ENCODE measurements at places on chromosomes 12 and 14.

DNA sequence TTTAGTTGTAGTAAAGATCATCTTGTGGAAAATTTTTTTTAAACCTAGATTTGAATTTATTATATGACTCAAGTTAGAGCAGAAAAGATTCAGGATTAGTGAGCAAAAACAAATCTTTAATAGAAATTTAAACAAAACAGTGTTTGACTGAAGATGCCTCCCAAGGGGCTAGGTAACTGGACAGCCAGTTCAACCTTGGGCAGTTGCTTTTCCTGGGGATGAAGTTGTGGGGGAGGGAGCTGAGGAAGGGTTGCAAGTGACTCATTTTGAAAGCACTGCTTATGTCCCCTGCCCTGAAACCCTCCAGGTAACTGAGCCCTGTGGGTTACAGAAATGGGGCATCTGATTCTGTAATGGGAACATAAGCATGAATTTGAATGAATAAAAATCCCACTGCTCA lies 13.1 kb downstream of the CFAP54 start:
- DNase-seq, result no peak

- DNase-seq, result no peak
These were observed 65.7 kb downstream of the MOK start for GRCh38 chr14:102239231-102239630.

DNA sequence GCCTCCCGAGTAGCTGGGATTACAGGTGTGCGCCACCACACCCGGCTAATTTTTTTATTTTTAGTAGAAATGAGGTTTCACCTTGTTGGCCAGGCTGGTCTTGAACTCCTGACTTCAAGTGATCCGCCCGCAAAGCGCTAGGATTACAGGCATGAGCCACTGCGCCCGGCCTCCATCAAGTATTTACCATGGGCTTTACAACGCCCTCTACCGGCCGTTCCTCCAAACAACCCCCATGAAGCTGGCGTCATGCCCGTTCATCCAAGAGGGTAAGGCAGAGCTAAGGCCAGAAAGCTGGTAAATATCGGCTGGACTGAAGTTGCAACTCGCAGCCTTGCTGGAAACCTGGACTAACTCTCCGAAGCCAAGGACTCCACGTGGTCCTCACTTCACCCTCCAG lies 41.6 kb downstream of the RNF34 start:
- DNase-seq, result no peak

DNA sequence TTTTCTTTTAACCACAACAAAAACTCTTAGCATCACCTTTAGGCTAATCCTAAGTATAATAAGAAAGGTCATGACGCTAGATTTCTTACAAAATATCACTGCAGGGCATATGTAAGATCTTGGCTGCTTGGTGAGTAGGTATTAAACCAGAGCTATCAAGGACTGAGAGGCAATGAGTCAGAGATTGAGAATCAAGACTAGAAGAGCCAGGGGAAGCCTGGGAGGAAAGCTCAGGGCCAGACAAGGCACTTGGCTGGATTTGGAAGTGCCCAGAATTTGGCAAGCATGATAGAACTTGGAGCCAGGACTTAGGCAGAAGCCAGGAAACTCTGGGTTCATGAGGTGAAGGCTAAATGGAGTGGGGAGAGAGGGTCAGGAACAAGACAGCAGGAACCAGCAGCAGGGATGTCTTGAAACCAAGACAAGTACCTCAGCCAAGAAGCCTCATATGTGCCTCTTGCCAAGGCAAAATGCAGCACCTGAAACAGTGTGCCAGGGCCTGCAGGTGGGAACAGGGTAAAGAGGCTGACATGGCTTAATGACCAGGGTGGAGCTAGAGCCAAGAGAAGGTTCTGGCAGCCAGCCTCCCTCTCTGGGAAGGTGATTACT lies 49.9 kb downstream of the PTHLH start:
- DNase-seq, result no peak

DNA sequence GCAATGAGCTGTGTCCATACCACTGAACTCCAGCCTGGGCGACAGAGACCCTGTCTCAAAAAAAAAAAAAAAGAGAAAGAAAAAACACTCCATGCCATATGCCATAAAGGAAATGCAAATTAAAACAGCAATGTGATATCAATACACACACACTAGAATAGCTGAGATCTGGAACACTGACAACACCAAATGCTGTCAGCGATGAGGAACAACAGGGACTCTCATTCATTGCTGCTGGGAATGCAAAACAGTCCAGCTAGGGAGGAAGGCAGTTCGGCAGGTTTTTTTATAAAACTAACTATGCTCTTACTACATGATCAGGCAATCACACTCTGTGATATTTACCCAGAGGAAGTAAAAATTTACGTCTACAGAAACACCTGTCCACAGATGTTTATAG lies 3.4 kb upstream of the ABCB9 start:
- DNase-seq, result no peak

DNA sequence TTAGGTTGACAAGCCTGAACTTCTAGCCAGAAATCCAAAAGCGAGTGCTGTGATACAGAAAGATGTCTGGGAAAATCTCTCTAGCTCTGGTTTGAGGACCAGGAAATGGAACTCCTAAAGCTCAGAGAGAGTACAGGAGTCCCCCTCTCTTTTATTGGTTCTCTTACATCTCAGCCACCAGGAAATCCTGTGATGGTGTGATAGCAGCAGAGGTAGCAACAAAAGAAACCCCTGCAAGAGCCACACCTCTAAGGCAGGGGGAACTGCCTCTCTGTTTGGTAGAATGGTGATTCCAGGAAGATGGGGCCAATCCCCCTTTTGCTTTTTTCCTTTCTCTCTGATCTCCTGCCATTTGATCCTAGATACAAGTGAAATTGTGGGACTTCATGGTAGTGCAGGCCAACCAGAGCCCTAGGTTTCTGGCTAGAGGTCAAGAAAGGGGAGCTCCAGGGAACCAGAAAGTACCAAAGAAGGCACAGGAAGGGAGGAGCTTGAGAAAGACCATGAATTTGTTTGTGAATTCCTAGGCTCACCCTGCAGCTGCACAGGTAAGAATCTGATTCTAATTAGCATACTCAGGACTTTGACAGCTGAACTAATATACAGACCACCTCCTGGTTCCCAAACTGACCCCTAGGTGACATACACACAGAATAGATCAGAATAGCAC lies 88.5 kb downstream of the PAPLN start:
- DNase-seq, result no peak

- DNase-seq, result no peak
These were observed 68.7 kb downstream of the EID3 start for GRCh38 chr12:104372061-104372720.

- no peak for DNase-seq
These were observed 7.1 kb downstream of the POP5 start for GRCh38 chr12:120574106-120574505.

- DNase-seq, result no peak
These were observed 141.5 kb downstream of the CAND1 start for GRCh38 chr12:67410667-67411067.

- peak; percentile 55 for DNase-seq
These were observed at the start of gene SETD3 for GRCh38 chr14:99479906-99480869. Gene SETD3, minus strand, starts transcription at chr14:99480859. Its CDS starts 15,054 bp downstream, at chr14:99465805.

- no peak for DNase-seq
These were observed 152.6 kb downstream of the AKAP6 start for GRCh38 chr14:32481707-32482106.

- no peak for DNase-seq
These were observed 26.6 kb downstream of the MBIP start for GRCh38 chr14:36293824-36294223.

- no peak for DNase-seq
These were observed 68.2 kb downstream of the DDX51 start for GRCh38 chr12:132075714-132076553.

DNA sequence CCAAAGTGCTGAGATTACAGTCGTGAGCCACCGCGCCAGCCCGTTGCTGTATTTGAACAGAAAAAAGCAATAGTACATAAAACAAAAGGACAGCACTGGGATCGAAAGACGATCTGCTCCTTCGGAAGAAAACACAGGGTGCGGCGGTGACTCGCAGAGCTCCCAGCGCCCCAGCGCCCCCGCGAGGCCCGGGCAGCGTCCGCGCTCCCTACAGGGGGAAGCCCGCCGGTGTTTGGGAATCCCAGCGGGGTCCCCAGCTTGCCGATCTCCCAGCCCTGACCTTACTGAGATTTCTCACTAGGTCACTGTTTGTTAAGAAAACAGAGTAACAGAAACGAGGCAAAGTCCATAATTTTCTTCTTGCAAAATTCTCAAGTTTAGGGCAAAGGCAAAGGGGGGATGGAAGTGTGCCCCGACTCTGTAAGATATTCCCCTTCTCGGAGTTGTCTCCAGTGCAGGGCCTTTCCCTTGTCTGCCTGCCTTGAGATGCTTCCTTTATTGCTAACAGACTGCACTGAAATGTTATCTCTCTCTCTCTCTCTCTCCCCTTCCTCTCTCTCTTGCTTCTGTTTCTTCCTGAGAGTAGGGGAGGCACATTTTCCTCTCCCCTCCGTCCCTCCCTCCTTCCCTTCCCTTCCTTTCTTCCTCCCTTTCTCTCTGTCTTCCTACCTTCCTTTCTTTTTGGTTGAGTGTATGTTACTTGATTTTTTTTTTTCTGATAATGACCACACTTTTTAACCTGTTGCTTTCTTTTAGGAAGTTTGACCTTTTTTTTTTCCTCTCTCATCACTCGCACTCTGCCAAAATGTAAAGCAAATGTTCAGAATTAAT lies 91.9 kb downstream of the TMEM30B start:
- peak; percentile 60 for DNase-seq

- DNase-seq, result no peak
These were observed 14.2 kb upstream of the RNU6-8 start for GRCh38 chr14:32217301-32217700.

GRCh38 chr14:101917413-101918017 lies 46.9 kb upstream of the DYNC1H1 start:
- no peak for DNase-seq

DNA sequence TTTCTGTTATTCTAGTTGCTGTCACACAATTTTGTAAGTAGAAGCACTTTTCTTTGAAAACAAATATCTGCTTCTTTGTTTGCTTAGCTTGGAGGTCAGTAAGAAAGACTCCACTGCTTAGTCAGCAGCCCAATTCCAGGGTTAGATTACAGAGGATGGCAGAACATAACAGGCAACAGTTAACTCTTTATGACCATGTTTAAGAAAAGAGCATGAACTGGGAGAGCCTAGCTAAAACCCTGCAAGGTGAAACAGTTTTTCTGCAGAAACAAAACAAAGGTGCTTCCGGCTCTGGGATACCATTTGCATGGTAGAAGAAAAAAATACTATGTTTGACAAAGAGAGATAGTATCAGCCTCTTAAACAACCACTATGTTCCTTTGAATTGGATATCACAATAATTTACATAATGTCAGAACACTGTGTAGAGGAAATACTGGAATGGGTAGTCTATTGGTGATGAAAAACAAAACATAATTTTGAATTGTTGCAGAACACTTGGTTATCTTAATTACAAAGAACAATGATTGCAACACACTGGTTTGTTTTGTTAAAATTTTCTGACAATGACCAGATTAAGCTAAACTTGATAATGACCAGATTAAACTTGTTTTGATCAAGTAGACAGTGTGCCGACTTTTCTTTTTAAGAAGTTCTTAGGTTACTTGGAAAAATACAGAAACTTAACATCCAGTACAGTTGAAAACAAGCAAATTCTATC lies 22.4 kb upstream of the PPM1H start:
- DNase-seq, result no peak

- no peak for DNase-seq
These were observed 1578.4 kb upstream of the TMEM132C start for GRCh38 chr12:126688556-126688955.

GRCh38 chr14:22837114-22837749 lies 847 bp downstream of the MMP14 start:
- no peak for DNase-seq

DNA sequence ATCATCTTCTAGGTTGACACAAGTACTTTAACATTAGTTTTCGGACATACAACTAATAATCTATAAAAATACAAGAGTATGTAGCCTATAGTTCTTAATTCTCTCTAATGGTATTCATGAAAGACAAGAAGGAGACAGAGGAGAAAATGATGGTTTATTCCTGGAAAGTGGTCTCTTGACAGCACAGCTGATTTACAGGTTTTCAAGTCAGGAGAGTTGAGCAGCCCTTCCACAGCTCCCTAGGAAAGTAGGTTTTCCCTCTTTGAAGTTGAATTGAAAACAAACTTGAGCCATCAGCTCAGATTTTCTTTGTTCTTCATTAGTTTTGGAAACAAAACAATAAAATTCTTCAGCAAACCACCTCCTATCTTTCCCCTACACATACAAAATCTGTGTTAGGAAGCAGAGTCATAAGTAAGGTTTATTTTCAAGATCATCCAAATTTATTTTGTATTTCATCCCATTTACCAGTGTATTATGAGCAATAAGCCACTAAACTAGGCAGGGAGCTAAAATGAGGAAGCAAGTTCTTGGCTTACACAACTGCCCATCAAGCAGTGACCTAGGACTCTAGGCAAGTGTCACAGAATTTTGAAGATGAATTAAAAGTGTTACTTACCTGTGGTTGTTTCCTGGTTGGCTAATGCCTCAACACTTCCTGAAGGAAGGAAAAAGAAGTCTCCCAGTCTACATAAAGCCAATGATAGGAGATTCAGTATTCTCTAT lies 357.0 kb downstream of the BCAT1 start:
- no peak for DNase-seq

DNA sequence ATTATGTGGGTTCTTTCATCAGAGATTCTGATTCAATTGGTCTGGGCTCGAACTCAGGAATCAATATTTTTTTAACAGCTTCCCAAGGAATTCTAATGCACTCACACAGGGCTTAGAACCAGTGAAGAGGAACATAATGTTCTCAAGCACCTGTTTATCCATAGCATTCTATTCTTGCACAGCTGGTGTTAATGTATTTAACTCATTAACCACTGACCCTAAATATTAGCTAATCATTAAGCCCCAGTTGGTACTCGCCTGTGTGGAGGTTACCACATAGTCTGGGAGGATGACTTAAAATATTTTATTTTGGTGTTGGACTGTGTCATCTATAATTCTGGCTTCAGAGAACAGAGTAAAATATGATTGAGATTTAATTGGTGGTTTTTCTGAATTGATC lies 45.3 kb downstream of the LRP6 start:
- no peak for DNase-seq

GRCh38 chr12:19242581-19242980 lies 113.0 kb downstream of the PLEKHA5 start:
- DNase-seq, result no peak

DNA sequence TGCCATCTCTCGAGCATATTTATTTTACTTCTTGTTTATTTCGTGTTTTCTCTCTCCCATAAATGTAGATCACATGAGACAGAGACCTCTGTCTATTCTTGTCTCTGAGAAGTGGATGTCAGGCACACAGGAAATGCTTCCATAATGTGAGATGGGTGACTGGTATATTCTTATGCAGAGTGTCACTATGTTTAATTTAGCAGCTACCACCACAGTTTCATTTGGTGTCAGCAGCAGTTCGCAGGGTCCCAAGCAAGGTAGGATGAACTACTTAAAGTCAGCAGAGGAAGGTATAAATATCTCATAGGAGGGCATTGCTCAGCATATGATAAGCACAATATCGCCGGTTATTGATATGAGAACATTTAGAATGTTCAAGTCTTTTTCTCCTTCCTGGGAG lies 180.9 kb upstream of the CNTN1 start:
- no peak for DNase-seq

DNA sequence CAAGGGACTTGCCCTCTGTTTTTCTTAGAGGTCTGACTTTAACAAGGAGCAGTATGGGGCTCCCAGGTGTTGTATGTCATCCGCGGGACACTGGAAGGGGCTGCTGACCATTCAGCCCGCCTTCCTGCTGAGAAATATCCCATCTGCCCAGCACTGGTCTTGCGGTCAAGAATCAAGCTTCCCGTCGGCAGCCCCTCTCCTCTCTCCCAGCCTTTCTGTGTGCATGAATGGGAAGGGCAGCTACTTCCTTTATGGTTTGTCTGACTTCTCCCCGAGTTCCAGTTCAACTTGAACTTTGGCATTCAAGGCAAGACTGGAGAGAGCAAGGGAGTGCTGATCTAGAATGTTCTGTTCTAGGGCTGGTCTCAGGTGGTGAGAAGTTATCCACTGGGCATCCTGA lies 51.5 kb downstream of the PSMA6 start:
- DNase-seq, result no peak
